ENCODE measurements at places on chromosomes 4 and X.

GRCh38 chr4:173214661-173215060 lies 46.0 kb downstream of the GALNT7 start:
- no peak for DNase-seq

DNA sequence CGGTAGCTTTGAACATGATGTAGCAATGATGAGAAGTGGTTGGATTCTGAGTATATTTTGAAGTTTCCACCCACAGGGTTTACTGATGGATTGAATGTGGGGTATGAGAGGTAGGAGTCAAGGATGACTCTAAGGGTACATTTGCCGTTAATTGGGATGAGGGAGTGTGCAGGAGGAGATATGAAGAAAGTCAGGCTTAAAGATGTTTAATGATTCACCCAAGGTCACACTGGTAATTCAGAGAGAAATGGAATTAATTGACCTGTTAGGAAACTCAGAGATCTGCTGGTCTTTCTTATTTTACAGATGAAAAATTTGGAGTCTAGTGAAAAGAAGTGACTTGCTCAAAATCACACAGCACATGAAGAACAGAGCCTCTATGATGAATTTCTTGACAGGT lies 390.7 kb downstream of the GBA3 start:
- no peak for DNase-seq

DNA sequence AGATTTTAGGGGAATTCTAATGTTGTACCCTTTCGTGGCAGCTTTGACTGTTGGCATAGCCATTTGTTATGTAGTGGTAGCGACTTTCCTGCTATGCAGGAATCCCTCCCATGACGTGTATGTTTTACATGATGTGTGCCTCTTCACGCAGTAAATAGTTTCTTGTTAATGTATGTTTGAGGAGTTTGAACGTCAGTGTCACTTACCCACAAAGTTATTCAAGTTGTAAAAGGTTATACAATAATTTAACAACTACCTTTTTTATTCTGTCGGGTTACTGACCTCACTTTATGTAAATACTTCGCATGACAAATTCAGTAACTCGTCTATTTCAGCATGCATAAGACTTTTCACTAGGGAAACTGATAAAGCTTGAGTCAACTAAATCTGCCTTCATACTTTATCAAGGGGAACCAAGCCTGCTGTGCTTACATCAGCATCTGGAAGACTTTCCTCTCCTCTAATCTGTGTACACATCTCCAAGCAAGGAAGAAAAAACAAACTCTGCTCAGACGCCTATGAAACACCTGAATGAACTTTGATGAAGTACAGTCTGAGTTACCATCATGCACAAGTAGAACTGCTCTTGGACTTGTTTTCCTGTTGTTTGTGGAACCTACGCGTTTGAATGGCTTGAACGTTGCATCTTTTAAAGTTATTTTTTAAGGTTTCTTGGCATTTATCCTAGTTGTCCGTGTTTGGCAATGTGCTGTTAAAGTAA lies 61.2 kb downstream of the SLC9A6 start:
- no peak for DNase-seq

DNA sequence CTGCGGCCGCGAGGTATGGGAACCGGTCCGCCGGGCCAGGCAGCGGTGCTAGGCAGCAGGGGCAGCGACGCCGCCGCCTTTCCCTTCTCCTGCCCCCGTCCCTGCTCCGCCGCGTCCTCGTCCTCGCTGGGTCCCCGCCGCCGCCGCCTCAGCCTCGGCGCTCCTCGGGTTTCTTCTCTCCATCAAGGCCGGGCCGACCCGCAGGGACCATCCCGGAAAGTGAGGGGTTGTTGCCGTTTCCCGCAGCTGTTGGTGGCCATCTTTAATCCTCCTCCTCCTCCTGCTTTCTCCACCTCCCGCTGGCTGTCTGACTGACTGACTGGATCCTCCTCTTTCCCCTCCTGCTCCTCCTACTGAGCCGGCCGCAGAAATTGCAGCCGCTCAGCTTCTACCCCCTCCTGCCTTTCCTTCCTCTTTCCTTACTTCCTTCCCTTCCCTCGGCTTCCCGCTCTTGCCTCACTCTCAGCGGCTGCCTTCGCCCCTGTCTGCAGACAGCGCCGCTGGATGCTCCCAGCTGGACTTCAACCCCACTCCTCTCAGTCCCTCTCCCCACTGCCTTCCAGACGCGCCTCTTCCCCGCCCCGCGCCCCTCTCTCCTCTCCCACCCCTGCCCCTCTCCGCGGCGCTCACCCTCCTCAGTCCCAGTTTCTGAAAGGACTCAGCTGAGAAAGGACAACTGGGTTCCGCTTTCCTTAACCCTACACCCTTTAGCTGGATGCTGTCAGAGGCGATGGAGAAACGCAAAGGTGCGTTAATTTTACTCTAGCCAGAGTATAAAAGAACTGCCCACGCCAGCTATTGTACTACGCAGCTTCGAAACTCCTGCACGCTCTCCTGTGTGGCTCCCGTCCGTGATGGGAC lies at the start of gene WDFY3:
TSS of gene WDFY3 (minus strand) at position 309 of the 861 bp plus-strand sequence. CDS start 106,099 bp downstream, outside the sequence.
- DNase-seq: peak; percentile 95

GRCh38 chrX:94051926-94052325 lies 377.9 kb downstream of the FAM133A start:
- DNase-seq: no peak

DNA sequence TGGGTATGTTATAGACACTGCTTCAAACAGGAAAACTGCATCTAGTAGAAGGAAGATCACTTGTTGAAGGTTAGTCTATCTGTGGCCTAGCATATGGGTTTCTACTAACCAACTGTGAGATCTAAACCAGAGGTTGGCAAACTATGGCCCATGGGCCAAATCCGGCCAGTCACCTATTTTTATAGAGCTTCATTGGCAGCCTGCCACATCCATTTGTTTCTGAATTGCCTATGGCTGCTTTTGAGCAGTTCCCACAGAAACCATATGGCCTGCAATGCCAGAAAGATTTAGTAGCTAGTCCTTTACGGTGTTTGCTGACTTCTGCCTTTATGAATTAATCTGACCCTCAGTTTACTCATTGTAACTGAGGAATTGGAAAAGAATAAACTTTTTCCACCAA lies 71.1 kb downstream of the MID1 start:
- DNase-seq: no peak

- no peak for DNase-seq
These were observed 7.6 kb upstream of the VEGFD start for GRCh38 chrX:15391850-15392249.
